Right atrium auricular region (tissue), 2 donors: ENCODE measurements at places on chromosomes 5 and 9.

- H3K27ac ChIP-seq = no peak overlapping the region
- H3K36me3 ChIP-seq = no peaks in the 10 kb centered on the region
- no peaks in the 10 kb centered on the region for H3K27me3 ChIP-seq
- no peak overlapping the region for H3K4me3 ChIP-seq
- no peak for DNase-seq
These were observed 773.8 kb upstream of the CHD1 start for GRCh38 chr5:99702565-99702964.

GRCh38 chr9:97954550-97954989 lies 16.6 kb upstream of the HEMGN start:
- no peaks in the 10 kb centered on the region for H3K36me3 ChIP-seq
- H3K4me1 ChIP-seq = no peaks in the 10 kb centered on the region
- DNase-seq = no peak
- H3K27me3 ChIP-seq = no peaks in the 10 kb centered on the region
- no peak overlapping the region for H3K4me3 ChIP-seq

DNA sequence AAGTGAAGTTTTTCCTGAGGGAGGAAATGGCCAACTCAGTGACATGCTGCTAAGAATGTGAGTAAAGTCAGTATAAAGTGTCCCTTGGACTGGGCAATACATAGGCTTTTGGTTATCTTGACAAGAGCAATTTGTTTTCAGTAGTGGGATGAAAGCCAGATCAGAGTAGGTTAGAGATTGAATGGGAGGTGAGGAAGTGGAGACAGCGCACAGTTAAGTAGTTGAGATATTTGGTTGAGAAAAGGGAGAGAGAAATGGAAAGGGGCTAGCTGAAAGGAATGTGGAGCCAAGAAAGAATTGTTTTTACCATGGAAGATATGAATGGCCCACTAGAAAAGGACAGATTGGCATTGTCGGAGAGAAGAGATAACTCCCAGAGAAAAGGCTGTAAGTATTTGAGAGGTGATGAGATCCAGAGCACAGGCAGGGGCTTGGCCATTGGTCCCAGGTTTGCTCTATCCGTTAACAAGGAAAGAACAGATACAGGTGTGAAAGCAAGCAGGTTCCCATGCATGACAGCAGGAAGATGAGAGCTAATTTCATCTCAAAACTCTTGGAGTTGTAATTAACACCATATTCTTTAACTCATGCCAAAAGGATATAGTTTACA lies 392.0 kb downstream of the NR2F1-AS1 start:
- H3K27ac ChIP-seq = no peak overlapping the region
- H3K36me3 ChIP-seq = no peaks in the 10 kb centered on the region
- H3K4me1 ChIP-seq = peaks cover 4% of the 10 kb centered on the region
- no peak for DNase-seq

GRCh38 chr5:138536665-138537315 lies 6.2 kb downstream of the ETF1 start:
- no peak overlapping the region for H3K4me3 ChIP-seq
- DNase-seq = no peak
- H3K4me1 ChIP-seq = peaks cover 61% of the 10 kb centered on the region
- no peaks in the 10 kb centered on the region for H3K27me3 ChIP-seq
- peak overlapping the region; percentile 25 for H3K27ac ChIP-seq
- H3K36me3 ChIP-seq = no peaks in the 10 kb centered on the region

DNA sequence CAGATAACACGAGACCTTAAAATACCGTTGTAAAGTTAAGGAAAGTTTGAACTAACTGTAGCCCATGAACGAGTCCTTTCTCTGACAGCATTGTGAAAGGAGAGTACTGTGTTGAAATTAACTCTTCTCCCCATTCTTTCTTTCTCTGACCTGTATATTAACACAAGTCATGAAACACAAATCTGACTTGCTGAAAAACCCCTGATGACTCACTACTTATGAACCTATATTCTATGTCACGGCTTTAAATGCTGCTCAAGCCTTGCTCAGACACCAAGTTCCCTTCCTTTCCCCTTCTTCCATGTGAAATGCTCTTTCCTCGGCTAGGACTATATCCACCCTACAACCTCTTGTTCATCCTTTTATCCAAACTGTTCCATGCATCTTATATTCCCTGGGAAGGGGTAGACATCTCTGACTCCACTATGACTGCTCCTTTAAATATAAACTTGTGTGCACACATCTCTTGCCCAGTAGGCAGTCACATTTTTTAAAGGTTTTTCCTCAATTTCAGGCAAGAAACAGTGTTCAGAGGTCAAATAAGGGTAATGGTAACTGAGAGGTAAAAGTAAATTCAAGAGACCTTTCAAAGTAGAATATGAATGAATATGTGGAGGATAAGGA lies 142.9 kb downstream of the NFIB start:
- DNase-seq = no peak
- H3K4me1 ChIP-seq = no peaks in the 10 kb centered on the region
- no peak overlapping the region for H3K27ac ChIP-seq
- H3K27me3 ChIP-seq = no peaks in the 10 kb centered on the region
- H3K36me3 ChIP-seq = no peaks in the 10 kb centered on the region
- no peak overlapping the region for H3K4me3 ChIP-seq

GRCh38 chr5:167995844-167996425 lies 295.5 kb upstream of the WWC1 start:
- H3K36me3 ChIP-seq = no peaks in the 10 kb centered on the region
- no peak overlapping the region for H3K27ac ChIP-seq
- H3K4me3 ChIP-seq = no peak overlapping the region
- H3K27me3 ChIP-seq = no peaks in the 10 kb centered on the region

DNA sequence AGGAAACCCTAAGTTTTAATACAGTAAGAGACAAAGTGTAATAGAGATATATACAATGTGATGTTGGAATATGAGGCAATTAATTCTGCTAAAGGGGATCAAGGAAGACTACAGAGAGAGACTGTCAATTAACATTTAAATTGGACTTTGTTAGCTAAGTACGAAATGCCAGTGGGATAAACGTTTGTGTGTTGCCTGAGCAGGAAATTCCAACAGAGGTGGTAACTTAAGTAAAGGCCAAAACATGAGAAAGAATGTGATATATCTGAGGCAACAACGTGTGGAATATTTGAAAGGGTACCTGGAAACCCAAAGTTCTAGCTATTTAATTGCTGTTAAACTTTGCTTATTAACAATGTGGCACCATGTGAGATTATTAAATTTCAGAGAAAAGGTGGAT lies 1666.9 kb upstream of the WWC1 start:
- no peaks in the 10 kb centered on the region for H3K36me3 ChIP-seq
- H3K27me3 ChIP-seq = no peaks in the 10 kb centered on the region
- DNase-seq = no peak
- H3K4me3 ChIP-seq = no peak overlapping the region

DNA sequence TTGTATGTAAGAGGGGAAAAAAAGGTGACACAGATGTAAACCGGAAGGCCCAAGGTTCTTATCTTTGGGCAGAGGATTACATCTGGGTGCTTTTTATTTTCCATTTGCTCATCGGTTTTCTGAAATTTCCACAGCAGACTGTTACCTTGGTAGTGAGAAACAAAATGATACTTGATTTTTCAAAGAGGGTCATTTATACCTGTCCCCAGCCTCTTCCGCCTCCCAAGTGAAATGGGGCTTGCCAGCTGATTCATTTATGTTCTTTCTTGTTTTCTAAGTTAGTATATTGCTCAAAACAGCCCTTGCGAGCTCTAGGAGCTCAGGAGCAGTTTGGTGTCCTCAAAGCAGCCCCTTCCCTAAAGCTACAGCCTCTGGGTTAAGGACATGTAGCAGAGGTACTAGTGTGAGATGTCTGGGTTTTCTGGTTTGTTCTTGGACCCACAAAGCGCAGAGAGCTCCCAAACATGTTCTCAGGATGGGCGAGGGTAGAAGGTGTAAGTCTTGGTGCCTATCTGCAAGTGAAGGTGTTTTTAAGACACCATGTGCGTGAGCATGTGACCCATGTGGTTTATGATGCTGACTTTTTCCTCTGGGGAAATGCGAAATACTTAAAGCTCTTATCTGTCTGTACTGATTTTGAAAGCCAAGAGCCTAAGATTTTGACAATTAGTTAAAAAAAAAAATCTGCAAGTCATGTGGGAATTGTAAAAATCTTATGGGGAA lies 38.3 kb downstream of the DAPK1 start:
- no peak overlapping the region for H3K27ac ChIP-seq
- H3K4me3 ChIP-seq = no peak overlapping the region
- DNase-seq = no peak
- H3K36me3 ChIP-seq = no peaks in the 10 kb centered on the region
- H3K27me3 ChIP-seq = no peaks in the 10 kb centered on the region
- no peaks in the 10 kb centered on the region for H3K4me1 ChIP-seq

DNA sequence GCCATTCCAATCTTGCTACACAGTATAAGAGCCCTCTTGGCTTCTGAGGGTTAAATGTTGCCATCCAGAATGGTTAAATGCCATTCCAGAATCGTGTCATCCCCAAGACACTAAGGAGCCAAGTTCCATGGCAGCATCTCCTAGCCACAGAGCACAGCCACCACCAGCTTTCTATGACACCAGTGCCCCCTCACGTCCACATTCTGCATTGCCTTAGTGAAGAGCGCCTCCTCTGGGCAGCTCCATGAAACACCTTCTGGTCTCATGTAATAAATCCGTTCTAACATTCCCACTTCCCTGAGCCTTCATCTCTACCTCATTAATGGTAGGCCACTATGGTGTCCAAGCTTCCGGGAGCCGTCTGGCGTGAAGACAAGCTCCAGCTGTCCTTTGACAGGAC lies 12.4 kb downstream of the CBY3 start:
- no peaks in the 10 kb centered on the region for H3K4me1 ChIP-seq
- DNase-seq = no peak
- H3K27me3 ChIP-seq = no peaks in the 10 kb centered on the region

DNA sequence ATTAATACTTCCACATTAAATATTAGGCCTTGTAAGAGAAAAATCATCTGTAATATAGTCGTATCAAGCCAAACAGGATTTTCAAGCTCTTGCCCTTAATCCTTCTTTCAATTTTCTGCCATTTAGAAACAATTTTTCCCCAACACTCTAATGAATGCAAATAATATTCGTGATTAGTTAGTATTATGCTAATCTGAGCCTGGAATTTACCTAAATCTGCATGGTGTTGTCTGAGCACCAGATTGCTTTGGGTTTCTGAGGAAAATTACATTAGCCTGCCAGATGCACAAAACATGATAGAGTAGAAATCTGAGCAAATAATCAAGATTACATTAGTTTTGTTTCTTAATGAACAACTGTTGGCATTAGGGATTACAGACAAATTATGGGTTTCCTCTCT lies 176.6 kb downstream of the ZDHHC21 start:
- DNase-seq = no peak
- H3K36me3 ChIP-seq = no peaks in the 10 kb centered on the region
- no peaks in the 10 kb centered on the region for H3K27me3 ChIP-seq
- H3K4me3 ChIP-seq = no peak overlapping the region

- H3K27me3 ChIP-seq = no peaks in the 10 kb centered on the region
- no peaks in the 10 kb centered on the region for H3K4me1 ChIP-seq
- no peak overlapping the region for H3K27ac ChIP-seq
- no peaks in the 10 kb centered on the region for H3K36me3 ChIP-seq
- H3K4me3 ChIP-seq = no peak overlapping the region
- no peak for DNase-seq
These were observed 578.1 kb downstream of the CSNK1G3 start for GRCh38 chr5:124090115-124090514.

DNA sequence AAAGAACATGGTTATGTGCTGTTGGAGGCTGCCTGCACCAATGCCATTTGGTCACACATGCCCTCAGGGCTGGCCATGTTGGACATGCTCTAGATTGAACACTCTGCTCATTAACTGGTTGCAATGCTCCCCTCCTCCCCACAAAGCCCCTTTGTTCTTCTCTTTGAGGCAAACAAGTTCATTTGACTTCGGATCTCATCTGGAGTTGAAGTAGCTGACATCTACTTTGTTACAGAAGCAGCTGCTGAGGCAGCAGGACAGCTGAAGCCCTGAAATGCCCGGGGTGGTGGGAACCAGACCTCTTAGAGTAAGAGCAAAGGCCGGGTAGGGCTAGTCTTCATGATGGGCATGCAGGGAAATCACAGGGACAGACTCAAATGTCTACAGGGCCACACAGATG lies 123.5 kb downstream of the APBA1 start:
- no peak for DNase-seq
- H3K27me3 ChIP-seq = no peaks in the 10 kb centered on the region
- H3K4me3 ChIP-seq = no peak overlapping the region
- no peaks in the 10 kb centered on the region for H3K36me3 ChIP-seq
- H3K4me1 ChIP-seq = no peaks in the 10 kb centered on the region
- H3K27ac ChIP-seq = no peak overlapping the region
